ENCODE measurements at places on chromosomes 2 and 18.

GRCh38 chr2:54579061-54579681 lies 123.0 kb downstream of the SPTBN1 start:
- no peak for DNase-seq

GRCh38 chr2:214706986-214707385 lies 102.5 kb downstream of the BARD1 start:
- no peak for DNase-seq

GRCh38 chr2:167212014-167212648 lies 323.9 kb downstream of the XIRP2 start:
- DNase-seq: peak; percentile 1

DNA sequence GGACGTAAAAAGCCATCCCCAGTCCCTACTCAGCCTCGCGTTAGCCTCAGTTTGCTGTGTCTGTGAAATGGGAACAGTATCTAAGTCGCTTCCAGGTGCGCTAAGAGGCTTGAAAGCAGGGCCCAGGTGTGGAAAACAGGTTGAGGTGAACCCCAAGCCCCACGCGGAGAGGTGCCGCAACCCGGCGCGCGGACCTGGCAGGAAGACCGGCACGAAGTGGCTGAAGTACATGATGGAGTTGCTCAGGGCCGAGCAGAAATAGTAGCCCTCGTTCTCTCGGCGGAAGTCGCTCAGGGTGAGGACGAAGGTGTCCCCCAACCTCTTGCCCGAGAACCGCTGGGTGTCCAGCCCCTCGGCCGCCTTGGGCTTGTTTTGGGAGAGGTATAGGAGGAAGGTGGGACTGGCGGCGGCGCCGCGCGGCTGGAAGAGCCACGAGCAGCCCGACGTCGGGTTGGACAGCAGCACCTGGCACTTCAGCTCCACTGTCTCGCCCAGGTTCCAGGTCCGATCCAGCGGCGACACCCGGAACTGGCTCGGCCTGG lies 508 bp downstream of the CD8A start:
- DNase-seq: peak; percentile 18

- DNase-seq: peak; percentile 39
These were observed 2.8 kb upstream of the GAD1 start for GRCh38 chr2:170813611-170814532.

DNA sequence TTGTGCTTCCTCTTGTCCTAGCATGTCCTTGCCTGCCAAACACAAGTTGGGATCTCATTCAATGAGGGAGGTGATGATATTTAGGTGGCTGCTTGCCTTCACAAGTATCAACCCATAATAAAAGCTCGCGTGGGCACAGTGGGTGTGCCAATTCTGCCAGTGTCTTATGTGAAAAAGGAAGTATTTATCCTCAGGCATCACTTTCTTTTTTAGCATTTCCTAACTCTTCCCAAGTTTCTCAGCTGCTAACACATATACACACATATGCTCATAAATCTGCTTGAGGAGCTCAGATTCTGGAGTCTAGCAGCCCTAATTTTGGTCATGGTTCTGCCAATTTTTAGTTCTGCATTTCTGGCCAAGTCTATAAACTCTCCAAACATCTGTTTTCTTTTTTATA lies 319.5 kb upstream of the HNMT start:
- no peak for DNase-seq

GRCh38 chr18:4987452-4988405 lies 209.3 kb downstream of the AKAIN1 start:
- no peak for DNase-seq

- DNase-seq: no peak
These were observed 98.9 kb downstream of the CSRNP3 start for GRCh38 chr2:165568361-165568760.

GRCh38 chr2:23093513-23093912 lies 291.5 kb upstream of the KLHL29 start:
- no peak for DNase-seq

GRCh38 chr2:213863541-213863940 lies 547.3 kb upstream of the VWC2L start:
- no peak for DNase-seq

DNA sequence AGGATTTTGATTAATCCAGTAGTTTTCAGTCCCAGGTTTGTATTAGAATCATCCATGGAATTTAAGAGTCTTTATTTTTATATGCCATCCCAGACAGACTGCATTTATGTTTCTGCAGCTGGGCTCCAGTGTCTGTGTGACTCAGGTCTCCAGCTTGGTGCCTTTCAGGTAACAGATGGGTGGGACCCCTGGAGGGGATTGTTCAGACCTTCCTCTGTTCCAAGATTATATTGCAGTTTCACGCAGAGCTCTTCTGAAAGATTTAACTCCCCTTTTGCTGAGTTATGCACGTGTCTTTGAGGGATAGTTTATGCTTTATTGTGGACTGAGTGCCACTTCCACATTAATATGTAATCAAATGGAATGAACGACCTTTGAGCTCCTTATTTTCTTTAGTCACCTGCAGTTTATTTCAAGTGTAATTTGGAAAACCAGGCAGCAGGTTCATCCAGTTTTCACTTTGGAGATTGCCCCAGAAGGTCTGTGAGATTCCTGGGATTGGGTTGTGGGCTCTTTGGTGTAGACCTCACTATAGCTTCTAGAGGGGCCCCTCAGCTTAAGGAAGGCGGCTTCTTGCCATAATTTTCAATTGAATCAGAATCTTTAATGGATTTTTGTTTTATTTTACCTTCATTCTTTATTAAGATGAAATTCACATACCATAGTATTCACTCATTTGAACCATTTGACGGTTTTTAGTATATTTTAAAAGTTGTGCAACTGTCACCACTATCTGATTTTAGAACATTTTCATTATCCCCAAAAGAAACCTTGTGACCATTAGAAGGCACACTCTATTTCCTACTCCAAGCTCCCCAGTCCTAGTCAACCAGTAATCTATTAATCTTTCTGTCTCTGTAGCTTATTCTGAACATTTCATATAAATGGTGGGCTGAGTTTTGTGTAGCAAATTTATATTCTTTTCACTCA lies 135.0 kb downstream of the WDSUB1 start:
- no peak for DNase-seq

DNA sequence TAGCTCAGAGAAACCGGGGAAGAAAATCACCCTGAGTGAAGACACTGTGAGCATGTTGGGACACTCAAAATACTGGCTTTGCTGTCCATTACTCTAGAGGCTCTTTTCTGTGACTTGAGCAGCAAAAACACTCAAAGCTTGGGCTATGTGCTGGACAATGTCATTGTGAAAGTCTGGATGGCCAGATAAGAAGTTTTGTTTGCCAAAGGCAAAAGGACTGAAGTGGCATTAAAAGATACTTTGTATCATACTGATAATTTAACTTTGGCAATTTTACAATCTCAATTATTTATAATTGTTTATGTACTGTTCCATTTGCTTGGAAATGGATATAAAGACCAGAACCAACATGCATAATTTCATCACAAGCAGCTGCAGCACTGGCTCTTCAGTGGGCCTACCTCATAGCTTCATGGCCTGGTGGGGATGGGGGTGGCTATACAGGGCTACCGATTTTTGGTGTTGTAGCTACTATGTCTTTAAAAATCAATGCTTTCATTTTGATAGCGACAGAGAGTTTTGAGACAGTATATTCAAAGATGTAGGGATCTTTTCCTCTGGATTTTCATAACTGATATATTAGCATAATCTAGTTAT lies 51.1 kb downstream of the RBKS start:
- DNase-seq: no peak

DNA sequence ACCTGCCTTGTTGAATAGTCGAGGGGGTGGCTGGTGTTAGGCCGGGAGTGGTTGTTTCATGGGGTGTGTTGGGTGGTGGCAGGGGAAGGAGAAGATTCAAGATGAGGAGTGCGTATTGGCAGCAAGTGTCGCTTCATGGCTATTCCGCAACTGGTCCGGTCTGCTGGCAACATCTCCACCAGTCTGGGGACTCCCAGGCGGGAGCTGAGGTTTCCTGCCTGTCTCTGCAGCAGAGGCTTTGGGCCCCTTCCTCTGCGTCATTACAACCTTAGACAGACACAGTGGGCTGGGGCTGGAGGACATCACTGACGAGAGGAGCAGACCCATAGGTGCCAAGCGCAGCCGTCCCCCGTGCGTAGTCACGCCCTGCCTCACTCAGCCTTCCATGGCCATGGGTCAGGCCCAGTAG lies 64.0 kb upstream of the MCFD2 start:
- no peak for DNase-seq

- DNase-seq: no peak
These were observed 208.6 kb downstream of the C1D start for GRCh38 chr2:67854103-67854743.

DNA sequence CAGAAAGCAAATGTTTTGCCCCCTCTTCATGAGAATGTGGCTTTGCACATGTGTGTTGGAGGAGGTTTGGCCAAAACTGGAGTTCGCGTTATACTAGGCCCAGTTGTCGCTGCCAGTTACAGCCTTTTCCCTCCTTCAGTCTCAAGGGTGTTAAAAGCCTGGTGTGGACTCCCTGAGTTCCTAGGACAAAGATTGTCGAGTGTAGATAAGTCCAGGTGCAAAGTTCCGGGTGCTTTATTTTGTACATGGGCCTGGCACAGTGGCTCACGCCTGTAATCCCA lies 542 bp upstream of the RNF103 start:
- DNase-seq: no peak

- DNase-seq: no peak
These were observed 415.6 kb upstream of the LYPD1 start for GRCh38 chr2:133085646-133086045.

DNA sequence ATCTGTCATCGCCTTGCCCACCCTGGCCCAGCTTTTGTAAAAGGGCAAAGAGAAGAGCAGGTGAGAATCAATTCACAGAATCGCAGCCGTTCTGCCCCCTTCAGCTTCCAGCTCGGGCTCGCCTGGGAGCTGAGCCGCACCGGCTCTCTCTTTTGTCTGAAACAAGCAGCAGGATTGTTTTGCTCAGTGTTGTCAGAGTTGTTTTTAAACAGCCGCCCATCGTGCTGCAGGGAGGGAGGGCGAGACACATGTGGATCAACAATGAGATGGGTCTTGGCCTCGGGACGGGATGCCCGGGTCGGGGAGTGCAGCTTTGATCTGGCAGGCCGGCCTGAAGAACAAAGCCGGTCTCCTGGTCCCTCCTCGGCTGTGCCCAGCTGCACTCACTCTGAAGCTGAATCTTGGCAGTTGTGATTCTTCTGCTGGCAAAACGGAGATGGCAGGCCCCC lies 39.7 kb upstream of the HDAC4 start:
- DNase-seq: no peak

DNA sequence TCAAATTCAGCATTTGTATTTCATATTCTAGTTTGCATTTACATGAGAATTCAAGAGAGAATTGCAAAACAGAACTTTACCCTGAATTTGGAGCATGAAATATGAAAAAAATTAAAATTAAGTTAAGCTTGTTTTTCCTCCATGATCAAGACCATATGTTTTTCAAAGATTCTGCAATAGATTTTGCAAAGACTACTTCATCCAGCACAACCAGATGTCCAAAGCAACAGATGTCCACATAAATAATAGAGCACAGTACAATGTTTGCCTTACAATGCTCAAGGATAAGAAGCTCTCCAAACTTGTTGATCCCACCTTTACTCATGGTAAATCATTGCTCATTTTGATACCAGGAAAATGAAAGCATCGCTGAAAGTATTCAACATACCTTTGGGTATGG lies 25.6 kb downstream of the FAP start:
- no peak for DNase-seq

- no peak for DNase-seq
These were observed 130.7 kb upstream of the GPC1 start for GRCh38 chr2:240304746-240305161.

- DNase-seq: no peak
These were observed 143.0 kb upstream of the SOX11 start for GRCh38 chr2:5548991-5549715.

DNA sequence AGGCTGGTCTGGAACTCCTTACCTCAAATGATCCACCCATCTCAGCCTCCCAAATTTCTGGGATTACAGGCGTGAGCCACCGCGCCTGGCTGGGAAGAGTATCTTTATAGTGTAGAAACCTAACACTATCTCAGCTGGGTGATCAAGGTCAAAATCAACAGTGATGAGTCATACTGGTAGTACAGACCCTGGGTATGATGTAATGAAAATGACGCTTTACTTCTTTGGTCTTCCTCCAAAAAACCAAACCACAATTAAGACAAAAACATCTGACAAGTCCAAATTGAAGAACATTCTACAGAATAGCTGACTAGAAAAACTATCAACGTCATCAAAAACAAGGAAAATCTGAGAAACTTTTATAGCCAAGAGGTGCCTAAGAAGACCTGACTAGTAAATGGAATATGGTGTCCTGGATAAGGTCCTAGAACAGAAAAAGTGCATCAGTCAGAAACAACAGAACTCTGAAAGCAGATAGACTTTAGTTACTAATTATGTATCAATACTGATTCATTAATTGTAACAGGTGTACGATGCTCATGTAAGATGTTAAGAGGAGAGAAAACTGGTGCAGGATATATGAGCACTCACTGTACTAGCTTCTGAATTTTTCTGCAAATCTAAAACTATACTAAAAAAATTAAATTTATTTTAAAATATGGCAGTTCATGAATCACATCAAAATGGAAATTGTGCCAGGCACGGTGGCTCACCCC lies 25.4 kb downstream of the PDCL3 start:
- DNase-seq: no peak

- DNase-seq: no peak
These were observed 10.5 kb downstream of the TRAPPC12 start for GRCh38 chr2:3390041-3390440.

DNA sequence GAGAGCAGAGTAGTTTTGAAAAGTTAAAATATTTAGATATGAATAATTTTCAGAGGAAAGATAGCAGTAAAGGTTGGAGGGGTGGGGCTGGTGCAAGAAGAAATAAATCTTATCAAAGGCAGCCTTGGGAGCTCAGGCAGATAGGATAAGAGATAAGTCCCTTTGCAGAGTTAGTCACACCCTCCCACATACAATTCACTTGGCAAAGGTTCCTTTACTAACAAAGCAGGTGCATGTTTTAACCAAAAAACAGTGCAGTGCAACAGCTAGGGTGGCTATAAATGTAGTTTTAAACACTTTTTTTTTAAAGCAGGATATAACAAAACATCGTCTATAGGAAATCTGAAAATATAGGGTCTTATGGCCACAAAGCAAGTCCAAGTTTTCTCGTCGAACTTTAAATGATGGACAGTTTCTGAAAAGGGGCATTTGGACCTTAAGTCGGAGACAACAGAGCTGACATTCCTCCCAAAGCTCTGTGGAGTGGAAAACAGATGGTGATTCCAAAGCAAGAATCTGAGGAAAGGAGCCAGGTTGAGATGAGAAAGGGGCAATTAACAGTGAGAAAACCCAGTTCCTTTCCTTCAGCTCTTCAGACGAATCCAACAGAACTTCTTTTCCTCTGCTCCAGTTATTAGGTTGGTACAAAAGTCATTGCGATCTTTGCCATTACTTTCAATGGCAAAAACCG lies 53.0 kb downstream of the EPHA4 start:
- no peak for DNase-seq

DNA sequence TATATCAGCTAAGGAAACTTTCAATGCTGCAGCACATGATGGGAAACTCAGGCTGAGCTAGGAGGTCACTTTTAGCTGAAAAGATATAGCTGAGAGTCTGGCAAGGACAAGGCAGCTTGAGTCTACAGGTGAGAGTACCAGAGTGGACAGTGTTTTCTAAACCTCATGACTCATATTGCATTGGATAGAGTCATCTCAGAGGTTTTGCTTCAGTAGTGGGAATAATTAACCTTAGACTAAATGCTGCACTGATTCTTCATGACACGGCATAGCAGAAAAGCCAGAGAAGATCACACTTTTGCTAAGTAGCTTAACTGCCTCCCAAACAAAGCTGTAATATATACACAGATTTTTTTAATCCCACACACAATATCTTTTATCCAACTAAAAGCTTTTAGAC lies 865.0 kb upstream of the CDH2 start:
- DNase-seq: no peak

- DNase-seq: no peak
These were observed 102.8 kb upstream of the CYP1B1 start for GRCh38 chr2:38178556-38179419.

GRCh38 chr2:43284967-43285366 lies 58.6 kb upstream of the ZFP36L2 start:
- no peak for DNase-seq

All from activated CD4-positive, alpha-beta T cell treated with anti-CD3 and anti-CD28 coated beads, Interleukin-2, amount 50 U/mL, for 48 hours (primary cell).